Stimulated activated CD8-positive, alpha-beta memory T cell treated with anti-CD3 and anti-CD28 coated beads, Interleukin-7, amount 100 ng/mL, for 4 hours (primary cell): ENCODE measurements at places on chromosomes 2 and 18.
A peak's percentile ranks its signal among the peaks of the same experiment; 100 is the strongest.

DNA sequence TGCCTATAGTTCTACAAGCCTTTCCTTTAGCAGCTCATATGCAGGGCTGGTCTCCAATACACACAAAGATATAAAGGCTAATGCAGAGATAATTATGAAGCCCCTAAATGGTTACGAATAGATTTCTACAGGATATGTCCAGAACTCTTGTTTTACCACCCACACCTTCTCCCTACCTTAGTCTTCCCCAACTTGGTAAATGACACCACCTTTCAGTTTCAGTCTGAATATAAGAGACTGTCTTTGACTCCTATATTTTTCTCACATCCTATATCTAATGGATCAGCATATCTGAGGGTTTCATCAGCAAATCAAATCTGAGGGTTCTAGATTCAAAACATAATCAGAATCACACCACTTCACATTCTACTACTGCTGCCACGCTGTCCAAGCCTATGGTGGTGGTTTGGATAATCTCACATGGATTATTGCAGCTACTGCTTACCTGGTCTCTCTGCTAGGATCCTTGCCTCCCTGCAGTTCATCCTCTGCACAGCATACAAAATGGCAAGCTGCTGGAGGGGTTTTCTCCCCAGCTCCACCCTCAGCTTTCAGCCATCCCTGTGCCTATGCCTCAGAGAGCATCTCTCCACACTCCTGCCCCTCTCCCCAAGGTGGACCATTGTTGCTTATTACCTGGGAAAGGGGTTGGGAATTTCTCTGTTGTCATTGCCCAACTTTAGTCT, 178.0 kb upstream of the SPOPL start:
- DNase-seq = no peak

GRCh38 chr2:171319164-171319810, 114.5 kb downstream of the METTL8 start:
- DNase-seq = peak; percentile 40

GRCh38 chr18:7415081-7415894, 151.8 kb upstream of the PTPRM start:
- DNase-seq = no peak

- no peak for DNase-seq
These were observed 198.4 kb downstream of the MTX2 start for GRCh38 chr2:176467595-176467994.

- no peak for DNase-seq
These were observed 13.2 kb downstream of the SPATS2L start for GRCh38 chr2:200319548-200320337.

- no peak for DNase-seq
These were observed 39.1 kb downstream of the SH3RF3 start for GRCh38 chr2:109168086-109168485.

GRCh38 chr2:2653231-2653630, 322.2 kb upstream of the MYT1L start:
- no peak for DNase-seq

DNA sequence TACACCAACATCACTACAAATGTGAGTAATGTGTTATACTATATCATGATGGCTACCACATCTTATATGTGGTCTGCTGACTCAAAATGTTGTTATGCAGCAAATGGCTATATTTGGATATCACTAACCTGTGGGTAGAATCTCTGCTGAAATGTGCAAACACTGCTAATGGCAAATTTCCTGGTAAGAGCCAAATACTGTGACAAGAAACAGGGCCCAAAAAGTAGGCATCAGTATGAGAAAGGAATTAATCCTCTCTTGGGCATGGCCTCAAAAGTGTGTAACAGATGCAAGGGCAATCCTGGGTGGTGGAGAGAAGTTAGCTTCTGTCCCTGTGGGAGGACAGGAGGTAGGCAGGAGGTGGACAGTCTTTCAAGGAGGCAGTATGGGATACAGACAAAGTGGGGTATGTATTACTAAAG, 13.3 kb downstream of the ATF2 start:
- DNase-seq = no peak

GRCh38 chr2:195364015-195364965, 292.7 kb upstream of the SLC39A10 start:
- DNase-seq = no peak

DNA sequence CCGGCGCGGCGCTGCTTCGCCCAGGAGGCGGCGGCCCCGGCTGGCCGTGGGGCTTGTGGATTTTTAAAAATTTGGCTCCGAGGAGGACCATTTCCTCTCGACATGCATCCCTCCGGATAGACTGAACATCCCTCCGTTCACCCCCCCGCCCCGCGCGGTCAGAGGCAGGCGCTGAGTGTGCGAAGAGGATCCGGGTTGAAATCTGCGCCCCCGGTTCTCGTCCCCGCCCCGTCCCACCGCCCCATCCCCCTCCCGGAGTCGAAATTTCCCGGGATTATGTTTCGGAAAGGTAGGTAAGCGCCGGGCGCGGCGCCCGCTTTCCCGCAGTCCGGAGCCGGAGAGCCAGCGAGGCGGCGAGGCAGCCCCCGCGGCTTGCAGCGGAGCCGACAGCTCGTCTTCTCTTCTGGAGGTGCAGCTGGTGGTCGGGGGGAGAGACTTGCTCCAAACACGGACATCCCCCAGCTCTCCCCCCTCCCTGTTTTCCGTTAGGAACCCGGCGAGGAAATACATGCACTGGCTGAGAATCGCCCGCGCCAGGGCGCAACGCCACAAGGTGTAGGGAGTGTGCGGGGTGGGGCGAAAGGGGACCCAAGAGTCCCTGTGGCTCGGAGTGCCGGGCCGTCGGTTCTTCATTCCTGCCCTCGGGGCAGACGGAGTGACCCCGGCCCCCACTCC, at the start of gene PRKCE:
PRKCE (plus strand) TSS at position 261 of the 675 bp plus-strand sequence.
- DNase-seq = peak; percentile 38

- no peak for DNase-seq
These were observed 119.0 kb downstream of the KIAA1328 start for GRCh38 chr18:36947820-36948348.

- no peak for DNase-seq
These were observed 83.8 kb downstream of the PSMG2 start for GRCh38 chr18:12786669-12787068.

- DNase-seq = no peak
These were observed 59.3 kb upstream of the CCDC68 start for GRCh38 chr18:55018602-55019001.

DNA sequence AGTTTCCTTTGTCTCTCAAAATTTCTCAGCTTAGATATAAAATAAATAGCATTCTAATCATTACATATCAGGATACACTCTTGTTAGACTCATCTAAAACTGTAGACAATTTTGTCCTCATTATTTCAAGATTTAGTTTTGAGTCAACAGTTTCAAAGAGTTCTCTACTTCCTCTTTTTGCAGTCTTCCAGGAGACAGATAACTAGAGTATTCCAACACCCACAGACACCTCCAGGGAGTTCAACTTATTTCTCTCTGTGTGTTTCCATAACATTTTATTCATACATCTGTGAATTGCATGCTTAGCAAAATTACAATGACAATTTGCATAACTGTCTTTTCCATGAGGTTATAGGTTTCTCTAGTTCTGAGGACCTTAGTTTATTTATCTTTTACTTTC, 166.6 kb upstream of the HNMT start:
- DNase-seq = no peak

GRCh38 chr2:150911766-150912280, 349.8 kb downstream of the RBM43 start:
- DNase-seq = no peak

DNA sequence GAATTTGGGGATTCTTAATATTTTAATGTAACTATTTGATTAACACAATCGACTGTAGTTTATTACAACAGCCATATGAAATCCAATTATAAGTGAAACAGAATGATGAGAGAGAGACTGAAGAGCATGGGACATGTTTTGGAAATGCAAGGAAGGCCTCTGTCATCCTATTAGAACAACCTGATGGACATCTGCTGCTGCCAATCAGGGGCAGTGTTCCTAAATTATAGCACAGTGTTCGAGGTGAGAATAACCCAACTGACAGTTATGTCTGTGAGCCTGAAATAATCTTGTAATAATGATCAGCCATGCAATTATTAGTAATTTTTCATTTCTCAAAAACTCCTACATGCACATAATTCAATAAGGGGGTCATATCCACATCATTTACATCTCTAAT, 73.6 kb downstream of the CCDC141 start:
- no peak for DNase-seq

- no peak for DNase-seq
These were observed 23.9 kb downstream of the CALCRL start for GRCh38 chr2:187424146-187424545.

DNA sequence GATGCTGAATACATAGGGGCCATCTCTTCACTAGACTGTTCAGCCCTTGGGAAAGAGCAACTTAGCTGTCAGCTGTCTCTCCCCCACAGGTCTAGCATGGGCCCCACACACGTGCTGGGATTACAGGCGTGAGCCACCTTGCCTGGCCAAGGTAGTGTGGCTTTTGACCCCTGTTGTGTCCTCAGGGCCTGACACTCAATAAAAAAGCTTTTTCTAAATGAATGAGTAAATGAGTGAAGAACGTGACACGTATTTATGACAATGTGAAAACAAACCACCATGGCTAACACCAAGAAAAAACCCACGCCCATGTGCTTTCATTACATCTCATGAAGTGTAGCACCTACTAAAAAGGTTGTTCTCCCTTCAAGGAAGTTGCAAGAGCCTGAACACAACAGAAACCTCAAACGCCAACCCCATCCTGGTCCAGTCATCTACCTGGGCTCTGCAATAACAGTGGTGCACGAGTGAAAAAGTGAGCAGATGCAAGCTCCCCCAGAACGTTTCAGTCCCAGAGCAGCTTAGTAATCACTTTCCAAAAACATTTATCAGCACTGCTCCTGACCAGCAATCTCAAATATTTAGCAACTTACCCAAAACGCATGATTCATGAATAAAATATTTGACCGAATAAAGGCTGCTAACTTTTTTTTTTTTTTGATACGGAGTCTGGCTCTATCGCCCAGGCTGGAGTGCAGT, 3.4 kb downstream of the WDFY1 start:
- DNase-seq = peak; percentile 56

DNA sequence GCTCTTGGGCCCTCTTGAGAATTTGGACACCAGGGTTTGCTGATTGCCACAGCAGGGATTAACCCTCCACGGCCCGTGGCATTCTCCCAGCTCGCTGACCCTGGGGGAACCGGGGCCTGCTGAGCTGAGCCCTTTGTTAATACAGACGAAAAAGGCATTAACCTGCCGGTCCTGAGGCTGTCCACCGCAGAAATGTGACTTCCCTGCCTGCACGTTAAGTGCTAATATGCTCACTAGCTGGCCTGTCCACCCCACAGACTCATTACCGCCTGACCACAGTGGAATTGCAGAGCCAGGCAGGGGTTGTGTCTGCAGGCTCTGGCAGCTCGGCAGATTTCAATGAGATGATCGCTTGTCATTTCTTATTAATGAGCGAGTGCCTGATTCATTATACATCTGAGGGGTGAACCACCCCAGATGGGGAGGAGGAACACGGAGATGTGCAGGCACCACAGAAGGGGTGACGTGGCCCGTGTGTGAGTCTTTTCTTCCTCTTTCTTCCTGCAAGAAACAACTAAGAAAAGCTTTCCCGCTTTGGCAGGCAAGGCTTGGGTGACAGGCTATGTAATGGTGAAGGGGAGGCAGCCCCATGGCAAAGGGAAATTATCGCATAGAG, 126.0 kb downstream of the GLI2 start:
- DNase-seq = no peak

- DNase-seq = no peak
These were observed 47.8 kb downstream of the TRAPPC12 start for GRCh38 chr2:3427272-3427671.

- DNase-seq = no peak
These were observed 9.5 kb downstream of the HK2 start for GRCh38 chr2:74843433-74843832.

DNA sequence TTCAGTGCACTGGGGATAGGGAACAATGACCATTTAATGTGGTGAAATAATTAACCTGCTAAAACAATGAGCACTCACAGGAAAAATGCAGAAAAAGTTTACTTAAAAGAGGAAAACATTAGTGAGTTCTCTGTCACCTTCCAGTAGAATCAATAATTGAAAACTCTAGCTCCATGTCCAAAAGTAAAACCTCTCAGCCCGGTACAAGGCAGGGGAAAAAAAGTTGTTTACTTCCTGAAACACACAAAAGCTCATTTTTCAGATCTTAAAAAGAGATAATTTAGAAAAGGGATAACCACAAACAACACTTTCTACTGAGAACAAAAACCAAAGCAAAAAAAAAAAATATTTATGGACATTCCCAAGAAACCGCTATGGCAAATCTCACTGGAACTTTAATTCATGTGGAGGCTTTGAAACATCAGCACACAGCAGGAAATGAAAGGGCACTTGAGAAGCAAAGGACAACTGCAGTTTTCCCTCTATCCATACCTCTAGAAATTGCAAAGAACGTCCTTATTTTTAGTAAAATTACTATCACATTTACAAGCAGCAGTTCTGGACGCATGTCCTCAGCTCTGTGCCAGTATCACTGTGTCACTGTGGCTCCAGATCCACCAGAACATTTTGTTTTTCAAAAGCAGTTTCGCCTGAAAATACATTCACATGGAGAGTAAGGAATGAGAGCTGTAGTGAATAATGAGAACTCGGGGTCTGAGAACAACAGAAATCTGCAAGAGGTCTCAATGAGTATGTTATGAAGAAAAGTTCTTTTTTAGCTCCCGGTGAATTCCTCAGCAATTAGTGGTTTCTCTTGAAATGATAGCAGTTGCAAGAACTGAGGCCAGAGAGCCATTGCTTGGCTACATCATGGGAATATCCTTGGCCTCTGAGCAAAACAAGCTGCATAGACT, 44.7 kb upstream of the DNAH7 start:
- DNase-seq = no peak

DNA sequence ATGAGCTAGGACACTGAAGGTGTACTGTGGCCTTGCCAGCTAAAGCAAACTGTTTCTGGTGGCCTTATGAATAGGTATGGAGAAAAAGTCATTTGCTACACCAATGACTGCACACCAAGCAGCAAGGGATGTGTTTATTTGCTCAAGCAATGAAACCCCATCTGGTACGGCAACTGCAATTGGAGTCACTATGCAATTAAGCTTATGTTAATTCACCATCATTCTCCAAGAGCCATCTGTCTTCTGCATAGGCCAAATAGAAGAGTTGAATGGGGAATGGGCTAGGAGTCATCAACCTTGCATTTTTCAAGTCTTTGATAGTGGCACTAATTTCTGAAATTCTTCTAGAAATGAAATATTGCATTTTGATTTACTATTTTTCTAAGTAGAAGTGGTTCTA, 372.0 kb downstream of the KCNJ3 start:
- no peak for DNase-seq

DNA sequence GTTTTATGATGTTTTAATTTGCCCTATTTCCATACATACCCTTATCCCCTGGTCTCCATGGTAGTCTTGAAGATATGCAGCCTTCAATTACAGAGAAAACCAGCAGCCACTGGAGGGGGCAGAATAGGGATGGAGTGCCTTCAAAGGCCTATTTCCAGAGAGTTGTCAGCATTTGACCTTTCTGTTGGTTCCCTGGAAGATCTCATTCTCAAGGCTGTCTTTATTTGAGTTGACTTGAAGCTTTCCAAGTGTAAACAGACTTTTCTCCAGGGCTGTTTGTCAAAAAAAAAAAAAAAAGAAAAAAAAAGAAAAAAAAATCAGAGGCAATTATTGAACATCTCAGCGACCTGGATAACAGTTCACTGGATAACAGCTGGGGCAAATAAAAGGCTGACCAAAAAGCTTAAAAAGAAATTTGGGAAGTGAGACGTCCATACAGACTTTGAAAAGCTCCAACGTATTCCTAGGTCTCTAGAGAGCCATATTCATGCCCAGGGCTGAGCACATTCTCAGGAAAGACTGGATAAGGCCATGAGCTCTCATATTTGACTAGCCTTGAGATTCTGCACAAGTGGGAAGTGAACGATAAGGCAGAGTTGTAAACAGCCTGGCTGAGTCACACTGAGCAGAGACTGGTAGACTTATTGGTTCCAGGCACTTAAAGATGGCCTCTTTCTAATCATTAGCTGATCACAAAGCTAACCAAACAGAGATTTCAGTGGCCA, 126.6 kb downstream of the VAPA start:
- DNase-seq = no peak
